ENCODE measurements at places on chromosomes 11 and 22. TPM values are rescaled to one million over a fixed set of nuclear protein-coding genes. Genes with fewer than 3 reads are reported as not detected.
A peak's percentile ranks its signal among the peaks of the same experiment; 100 is the strongest.

- peak; percentile 61 for DNase-seq
These were observed 1027.4 kb downstream of the BRD1 start for GRCh38 chr22:48800036-48800885.

GRCh38 chr11:67044496-67044895, 12.2 kb upstream of the RHOD start:
- no peak for DNase-seq

DNA sequence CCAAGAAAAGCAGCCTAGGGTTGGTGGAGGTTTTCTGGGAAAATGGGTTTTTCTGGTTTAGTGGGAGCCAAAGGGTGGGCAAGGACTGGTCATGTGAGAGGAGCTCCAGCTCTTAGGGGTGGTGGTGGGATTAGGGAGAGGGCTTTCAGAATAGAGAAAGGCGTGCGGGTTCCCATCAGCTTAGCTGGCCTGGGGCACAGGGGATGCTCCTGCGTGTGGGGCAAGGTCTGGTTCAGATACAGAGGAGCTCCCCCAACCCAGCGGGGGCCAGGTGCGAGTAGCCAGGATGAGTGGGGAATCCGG, 644 bp downstream of the TMEM134 start:
- DNase-seq: no peak

GRCh38 chr11:87330187-87330601, 292.5 kb downstream of the TMEM135 start:
- DNase-seq: no peak

Gene MTFP1
- total RNA-seq: 36.8 TPM

Gene PATE4
- not detected for total RNA-seq

Gene KCNQ1OT1
- total RNA-seq: 1.9 TPM

Measured in spleen (tissue), 13 donors.